ENCODE measurements at places on chromosomes 7 and 10.

DNA sequence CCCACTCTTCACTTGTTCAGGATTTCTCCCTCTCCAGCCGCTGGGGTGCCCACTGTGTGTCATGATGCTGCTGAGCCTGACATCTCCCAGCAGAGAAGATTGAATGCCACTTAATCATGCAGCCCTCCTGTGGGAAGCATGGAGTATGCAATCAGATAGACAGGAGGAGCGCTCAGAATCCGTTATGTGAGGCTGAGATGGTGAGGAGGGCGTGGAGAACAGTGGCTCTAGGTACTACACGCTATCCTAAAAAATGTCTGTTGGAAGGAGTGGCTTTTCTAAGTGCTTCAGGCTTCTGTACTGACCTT, 334.3 kb downstream of the LRMDA start:
- DNase-seq = no peak

- no peak for DNase-seq
Measured at GRCh38 chr10:91771907-91772306, 26.3 kb upstream of the TNKS2 start.

DNA sequence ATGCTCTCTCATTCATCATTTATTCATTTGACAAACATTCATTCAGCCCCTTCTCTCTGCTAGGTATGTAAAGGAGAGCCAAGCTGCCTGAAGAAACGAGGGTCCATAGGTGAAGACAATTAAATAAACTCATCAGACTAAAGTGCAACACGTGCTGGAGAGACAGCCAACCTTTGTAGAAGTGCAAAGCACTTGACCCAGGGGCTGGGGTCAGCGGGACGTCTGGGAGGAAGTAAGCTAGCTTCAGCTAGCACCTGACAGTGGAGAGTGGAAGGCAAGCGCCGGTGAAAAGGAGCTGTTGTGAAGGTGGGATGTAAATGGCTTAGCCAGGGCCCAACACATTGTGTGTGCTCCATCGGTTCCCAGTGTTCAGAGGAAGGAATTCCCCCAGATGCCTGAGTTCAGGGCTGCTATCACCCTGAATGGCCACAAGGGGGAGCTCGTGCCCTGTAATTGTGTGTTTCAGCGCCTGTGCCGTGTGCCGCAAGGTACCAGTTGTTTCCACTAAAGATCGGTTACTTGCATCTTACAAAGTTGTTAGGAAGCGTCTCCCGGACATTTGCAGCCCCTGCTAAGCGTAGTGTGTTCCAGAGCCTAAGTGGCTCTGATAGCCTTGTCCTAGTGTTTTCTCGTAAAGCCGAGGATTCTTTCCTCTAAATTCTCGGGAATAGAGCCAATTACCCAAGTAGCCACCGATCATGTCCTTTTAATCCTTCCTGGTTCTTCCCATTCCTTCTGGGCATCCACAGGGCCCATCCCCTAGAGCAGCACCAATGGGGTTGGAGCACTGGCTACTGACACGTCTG, 30.6 kb downstream of the TLX1 start:
- DNase-seq = peak; percentile 79

GRCh38 chr10:102524746-102525145, 21.0 kb downstream of the SUFU start:
- no peak for DNase-seq

- peak; percentile 23 for DNase-seq
Measured at GRCh38 chr7:95264363-95264891, 59.9 kb downstream of the PON1 start.

DNA sequence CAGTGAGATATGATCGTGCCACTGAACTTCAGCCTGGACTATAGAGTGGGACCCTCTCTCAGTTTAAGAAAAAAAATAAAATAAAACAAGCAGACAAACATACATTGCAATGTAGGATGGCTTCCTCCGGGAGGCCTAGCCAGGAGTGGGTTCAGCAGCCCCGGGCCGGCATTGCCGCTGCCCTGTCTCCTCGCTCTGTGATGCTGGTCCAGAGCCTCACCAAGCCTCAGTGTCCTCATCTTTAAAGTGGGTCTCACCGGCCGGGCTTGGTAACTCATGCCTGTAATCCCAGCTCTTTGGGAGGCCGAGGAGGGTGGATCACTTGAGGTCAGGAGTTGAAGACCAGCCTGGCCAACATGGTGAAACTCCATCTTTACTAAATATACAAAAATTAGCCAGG, 71.6 kb downstream of the PTPRE start:
- DNase-seq = no peak

GRCh38 chr7:88361357-88361756, 54.7 kb upstream of the STEAP4 start:
- no peak for DNase-seq

GRCh38 chr10:16544099-16544498, 22.4 kb upstream of the C1QL3 start:
- no peak for DNase-seq

DNA sequence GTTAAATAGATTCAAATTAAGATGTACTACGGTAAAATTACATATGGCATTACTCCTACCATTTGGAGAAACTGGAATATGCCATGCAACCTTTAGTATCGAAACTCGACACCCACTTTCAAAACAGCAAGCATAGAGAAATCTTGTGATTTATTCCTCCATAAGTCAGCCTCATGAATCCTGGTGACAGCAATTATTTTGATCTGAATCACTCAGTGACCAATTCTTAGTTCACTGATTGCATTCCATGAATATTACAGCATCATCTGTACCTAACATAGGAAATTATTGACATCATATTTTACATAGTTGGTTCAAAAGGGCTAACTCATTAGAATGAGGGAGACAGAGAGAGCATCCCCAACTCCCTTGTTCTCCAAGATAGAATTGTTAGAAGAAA, 89.6 kb downstream of the CACNB2 start:
- peak; percentile 35 for DNase-seq

DNA sequence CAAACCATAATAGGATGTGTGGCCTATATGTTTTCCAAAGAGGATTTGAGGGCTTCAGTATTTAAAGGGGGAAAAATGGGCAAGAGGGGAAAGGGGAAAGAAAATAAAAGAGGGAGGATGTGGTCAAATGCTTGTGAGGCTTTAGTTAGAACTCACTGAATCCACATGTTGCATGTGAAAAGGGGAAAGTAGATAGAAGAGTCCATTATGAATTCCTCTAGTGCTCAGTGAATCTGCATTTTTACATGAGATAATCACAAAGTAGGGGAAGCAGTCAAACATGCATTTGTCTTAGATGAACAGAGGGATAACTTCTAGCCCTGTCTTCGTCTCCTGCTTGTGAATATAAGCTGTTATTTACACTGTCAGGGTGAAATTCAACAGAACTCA, 24.6 kb upstream of the AKAP9 start:
- DNase-seq = peak; percentile 56

- peak; percentile 34 for DNase-seq
Measured at GRCh38 chr7:50730446-50731400, 52.0 kb downstream of the GRB10 start.

DNA sequence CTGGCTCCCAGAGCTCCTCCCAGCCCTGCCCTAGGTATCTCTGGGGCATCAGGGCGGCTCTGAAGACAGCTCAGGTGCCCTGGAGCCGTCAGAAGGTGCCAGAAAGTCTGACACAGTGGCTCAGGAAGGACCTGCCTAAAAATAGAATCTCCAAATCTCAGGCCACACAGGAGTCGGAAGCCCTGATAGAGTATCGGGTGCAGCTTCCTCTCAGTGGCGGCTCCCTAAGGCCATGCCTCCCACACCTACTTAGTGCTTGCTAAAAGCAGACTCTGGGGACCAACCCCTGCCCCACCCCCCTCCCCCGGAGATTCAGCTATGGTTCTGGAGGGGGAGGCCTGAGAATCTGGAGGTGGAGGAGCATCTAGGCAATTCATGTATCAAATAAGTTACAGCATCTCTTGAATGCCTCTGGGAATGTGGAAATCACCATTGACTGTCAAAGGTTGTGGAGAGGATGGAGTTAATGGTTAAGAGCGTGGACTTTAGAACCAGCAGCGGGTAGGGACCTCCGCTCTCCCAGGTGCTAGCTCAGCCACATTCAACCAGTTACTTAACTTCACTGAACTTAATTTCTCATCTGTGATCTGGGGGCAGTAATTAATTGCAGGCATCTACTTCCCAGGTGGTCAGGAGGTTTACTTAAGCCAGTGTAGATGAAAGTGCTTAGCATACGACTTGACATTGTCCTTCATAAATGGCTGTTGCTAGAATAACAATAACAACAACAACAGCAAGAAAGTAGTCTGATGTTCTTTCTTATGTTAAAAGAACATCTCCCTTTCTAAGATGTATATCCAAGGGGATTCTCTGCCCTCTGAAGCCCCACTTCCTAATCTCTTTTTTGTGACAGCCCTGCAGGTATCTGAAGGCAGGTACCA, 38.6 kb upstream of the MXI1 start:
- no peak for DNase-seq

- DNase-seq = no peak
Measured at GRCh38 chr10:14609178-14609577, 165.5 kb downstream of the FAM107B start.

- no peak for DNase-seq
Measured at GRCh38 chr10:25768167-25768566, 165.9 kb upstream of the MYO3A start.

DNA sequence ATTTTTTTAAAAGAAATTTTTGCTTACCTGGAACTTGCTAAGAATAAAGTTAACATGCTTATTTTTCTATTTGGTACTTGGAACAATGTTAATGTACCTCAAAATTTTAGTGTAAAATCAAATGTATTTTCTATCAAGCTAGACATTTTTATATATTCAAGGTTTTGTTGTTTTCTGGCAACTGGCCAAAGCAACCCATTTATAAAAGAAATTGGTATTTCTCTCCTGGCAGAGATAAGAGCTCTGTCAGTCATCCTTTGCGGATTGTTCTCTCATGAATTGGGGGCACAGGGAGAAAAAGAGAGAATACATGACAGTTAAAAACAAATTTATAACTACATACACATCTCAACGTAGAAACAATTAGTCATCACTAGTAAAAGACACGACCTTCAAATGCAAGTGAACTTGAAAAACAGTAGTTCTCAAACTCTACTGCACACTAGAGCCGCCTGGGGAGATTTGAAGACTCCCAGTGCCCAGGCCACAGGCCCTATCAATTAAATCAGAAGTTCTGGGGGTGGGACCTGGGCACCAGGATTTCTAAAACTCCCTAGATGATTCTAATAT, 152.4 kb upstream of the LAMB4 start:
- no peak for DNase-seq

GRCh38 chr10:68074031-68074774, 880 bp downstream of the HERC4 start:
- peak; percentile 50 for DNase-seq

DNA sequence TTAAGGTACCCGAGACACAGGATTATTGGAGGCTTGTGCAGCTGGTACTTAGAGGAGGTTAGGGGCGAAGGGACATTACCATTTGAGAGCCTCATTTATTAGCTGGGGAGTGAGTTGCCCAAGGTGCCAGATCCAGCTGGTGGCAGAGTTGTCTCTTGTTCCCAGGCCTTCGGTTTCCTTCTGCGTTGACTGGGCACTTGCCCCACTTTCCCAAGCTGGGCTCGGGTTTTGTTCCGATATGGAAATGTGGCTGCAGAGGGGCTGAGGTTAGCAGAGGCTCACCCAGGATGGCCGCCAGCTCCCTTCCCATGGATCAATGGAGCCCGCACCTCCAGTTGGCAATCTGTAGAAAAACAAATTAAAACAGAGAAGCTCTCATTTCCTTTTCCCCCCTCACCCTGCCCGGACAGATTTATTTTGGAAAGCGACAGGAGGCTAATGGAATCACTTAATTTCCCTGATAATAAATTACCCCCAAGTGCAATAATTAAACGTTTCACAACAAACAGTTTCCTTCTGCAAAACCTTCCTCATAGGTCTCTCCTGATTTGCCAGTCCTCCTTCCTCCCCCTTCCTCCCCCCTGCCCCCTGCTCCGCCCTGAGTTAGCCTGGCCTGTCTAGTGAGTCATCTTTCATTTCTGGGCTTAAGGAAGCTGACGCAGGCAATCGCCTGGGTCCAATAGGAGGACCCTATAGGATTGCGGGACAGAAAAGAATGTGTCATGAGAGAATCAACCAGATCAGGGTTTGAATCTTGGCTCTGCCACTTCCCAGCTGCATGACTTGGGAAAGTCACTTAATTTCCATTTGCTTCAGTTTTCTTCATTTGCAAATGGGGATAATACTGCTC, 51.7 kb downstream of the ADRA2A start:
- DNase-seq = peak; percentile 33

DNA sequence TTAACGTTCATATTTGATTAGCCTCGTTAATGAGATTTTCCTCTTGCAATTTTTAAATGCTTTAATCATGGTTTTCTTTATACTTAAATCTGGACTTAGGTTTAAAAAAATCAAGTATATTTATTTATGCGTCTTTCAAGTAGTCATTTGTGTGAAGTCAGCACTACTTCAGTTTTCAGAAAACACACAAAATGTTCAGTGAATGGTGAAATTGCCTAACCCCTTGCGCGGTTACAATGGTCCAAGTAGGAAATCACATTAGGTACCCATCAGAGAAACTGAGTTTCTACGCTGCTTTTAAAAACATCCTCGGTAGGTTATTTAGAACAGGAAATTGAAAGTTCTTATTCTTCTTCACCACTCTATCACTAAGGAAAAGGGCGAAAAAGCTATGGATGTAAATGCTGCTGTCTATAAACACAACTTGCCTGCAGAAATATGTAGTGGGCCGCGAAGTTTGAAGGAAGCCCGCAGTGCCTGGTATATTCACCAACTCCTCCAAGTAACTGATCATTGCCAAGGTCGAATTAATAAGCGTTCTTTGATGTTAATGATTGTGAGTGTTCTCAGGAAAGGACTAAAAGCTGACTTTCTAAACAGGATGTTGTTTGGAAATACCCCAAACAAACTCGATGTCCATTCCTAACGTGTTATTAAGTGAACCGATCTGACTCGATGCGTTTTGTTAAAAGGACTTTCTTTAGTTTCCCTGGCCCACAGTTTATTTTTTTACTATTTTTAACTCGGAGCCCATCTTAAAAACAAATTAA, 1.0 kb downstream of the SYPL1 start:
- peak; percentile 45 for DNase-seq

All from EH (cell line).